ENCODE measurements at places on chromosomes 11 and 22. TPM values are rescaled to one million over a fixed set of nuclear protein-coding genes. Genes with fewer than 3 reads are reported as not detected.

DNA sequence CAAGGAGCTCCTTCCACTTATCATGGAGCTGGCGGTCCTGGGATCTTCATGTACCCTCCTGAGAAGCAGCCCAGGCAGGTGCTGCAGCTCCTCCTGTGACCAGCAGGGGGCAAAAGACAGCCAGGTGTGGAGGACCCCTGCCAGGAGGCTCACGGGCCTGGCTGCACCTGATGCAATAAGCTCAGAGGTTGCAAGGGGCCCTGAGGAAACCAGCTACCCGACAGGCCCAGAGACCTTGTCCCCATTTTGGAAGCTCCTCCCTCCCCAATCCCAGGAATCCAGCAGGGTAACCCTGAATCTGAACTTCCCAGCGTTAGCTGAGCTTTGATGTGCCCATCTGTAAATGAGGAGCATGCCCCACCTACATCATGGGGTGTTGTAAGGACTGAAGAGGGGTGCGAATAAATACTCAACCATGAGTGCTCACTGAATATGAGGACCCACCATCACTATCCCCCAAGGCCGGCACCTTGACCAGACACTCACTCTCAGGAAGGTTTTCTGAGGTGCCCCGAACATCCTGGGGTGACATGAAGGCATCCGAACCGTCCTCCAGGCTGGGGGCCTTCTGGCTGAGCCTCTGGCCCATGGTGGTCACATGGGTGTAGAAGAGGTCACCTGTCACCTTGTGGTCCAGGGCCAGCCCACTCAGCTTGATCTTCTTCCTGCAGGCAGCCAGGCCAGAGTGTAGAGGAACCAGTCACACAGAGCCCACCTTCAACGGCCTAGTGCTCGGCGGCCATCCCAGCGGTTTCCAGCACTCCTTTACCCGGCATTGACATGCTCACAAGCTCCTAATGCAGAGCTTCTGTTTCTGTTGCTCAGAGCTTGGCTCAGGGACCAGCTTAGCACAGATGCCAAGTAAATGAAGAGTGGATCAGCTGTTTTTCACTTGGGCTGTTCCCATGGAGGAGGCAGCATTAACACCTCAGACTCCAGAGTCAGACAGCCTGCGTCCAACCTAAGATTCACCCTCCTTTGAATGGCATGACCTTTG is 21.7 kb downstream of the SLC43A1 start:
- H3K27me3 ChIP-seq = no peaks in the 10 kb centered on the region
- peak; percentile 64 for DNase-seq
- no peak overlapping the region for H3K27ac ChIP-seq

DNA sequence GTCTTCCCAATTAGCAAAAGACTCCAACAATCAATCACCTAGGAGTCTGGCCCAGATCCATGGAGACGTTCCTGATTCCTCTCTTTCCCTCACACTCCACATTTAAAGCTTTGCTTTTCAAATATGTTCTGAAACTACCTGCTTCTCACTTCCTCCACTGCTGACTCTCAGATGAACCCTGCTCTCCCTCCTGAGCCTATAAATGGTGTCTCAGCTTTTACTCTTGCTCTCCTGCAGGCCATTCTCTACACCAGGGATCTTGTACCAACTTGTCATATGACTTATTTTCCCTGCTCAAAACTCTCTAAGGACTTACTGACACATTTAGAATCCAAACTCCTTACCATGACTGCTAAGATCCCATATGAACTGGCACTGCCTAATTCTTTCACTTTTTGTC is 138.4 kb upstream of the DDI1 start:
- H3K36me3 ChIP-seq = no peaks in the 10 kb centered on the region
- no peak overlapping the region for H3K27ac ChIP-seq
- H3K4me3 ChIP-seq = no peak overlapping the region
- no peaks in the 10 kb centered on the region for H3K4me1 ChIP-seq
- DNase-seq = no peak
- H3K27me3 ChIP-seq = no peaks in the 10 kb centered on the region

The WBP2NL gene
- total RNA-seq = 3.5 TPM

- H3K36me3 ChIP-seq = no peaks in the 10 kb centered on the region
- H3K4me1 ChIP-seq = no peaks in the 10 kb centered on the region
- H3K27ac ChIP-seq = no peak overlapping the region
- no peak overlapping the region for H3K4me3 ChIP-seq
These were observed 483.5 kb downstream of the BRD1 start for GRCh38 chr22:49344161-49344560.

- no peak overlapping the region for H3K4me3 ChIP-seq
- H3K27me3 ChIP-seq = no peaks in the 10 kb centered on the region
- no peaks in the 10 kb centered on the region for H3K4me1 ChIP-seq
- H3K36me3 ChIP-seq = no peaks in the 10 kb centered on the region
- DNase-seq = no peak
These were observed 764.2 kb downstream of the BRD1 start for GRCh38 chr22:49063545-49063890.

The ZP1 gene
- total RNA-seq = 0.41 TPM

Data from CD4-positive, alpha-beta memory T cell (primary cell).